Esophagus squamous epithelium (tissue), 5 donors: ENCODE measurements at places on chromosomes 3 and 15.

DNA sequence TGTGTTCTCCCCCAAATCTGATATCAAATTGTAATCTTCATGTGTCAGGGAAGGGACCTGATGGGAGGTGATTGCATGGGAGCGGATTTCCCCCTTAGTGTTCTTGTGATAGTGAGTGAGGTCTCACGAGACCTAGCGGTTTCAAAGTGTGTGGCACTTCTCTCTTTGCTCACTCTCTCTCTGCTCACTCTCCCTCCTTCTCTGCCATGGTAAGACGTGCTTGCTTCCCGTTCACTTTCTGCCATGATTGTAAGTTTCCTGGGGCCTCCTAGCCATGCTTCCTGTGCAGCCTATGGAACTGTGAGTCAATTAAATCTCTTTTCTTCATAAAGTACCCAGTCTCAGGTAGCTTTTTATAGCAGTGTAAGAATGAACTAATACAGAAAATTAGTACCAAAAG lies 30.6 kb upstream of the OR5H6 start:
- no peak for DNase-seq

DNA sequence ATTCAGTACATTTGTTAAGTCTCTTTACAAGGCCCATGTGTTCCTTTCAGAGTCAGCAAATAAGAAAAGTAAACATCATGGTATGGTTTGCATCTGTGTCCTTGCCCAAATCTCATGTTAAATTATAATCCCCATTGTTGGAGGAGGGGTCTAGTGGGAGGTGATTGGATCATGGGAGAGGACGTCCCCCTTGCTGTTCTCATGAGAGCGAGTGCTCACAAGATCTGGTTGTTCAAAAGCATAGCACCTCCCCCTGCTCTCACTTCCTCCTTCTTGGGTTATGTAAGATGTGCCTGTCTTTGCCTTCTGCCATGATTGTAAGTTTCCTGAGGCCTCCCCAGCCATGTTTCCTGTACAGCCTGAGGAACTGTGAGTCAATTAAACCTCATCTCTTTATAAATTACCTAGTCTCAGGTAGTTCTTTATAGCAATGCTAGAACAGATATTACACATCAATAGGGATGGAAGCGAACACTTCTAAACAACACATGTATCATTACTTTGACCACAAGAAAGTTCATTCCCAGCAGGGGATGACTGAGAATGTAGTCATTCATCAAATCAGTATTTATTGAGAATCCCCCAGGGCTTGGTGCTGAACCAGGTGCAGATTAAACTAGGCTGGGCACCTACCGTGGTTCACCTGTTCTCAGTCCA lies 4.1 kb downstream of the EFCAB12 start:
- DNase-seq: no peak

- DNase-seq: no peak
Measured at GRCh38 chr3:45273681-45274515, 47.8 kb upstream of the TMEM158 start.

GRCh38 chr3:188798556-188799145 lies 373.1 kb upstream of the TPRG1 start:
- no peak for DNase-seq

DNA sequence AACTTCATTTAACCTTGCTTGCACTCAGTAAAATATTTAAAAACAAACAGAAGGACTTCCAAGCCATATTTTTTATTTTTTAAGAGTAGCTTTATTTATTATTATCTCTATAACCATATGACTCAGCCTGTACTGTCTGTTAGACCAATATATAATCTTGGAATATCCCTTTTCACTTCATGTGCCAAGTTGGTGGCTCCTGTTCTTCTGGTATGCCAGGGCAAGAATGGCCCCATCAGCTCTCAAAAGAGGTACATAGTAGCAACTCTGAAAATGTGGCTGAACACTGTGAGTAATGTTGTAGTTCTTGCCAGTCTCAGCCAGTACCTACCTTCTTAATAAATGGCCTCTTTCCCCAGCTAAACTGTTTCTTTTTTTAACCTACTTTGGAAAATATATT lies 257.0 kb upstream of the UBE2E1 start:
- DNase-seq: no peak

DNA sequence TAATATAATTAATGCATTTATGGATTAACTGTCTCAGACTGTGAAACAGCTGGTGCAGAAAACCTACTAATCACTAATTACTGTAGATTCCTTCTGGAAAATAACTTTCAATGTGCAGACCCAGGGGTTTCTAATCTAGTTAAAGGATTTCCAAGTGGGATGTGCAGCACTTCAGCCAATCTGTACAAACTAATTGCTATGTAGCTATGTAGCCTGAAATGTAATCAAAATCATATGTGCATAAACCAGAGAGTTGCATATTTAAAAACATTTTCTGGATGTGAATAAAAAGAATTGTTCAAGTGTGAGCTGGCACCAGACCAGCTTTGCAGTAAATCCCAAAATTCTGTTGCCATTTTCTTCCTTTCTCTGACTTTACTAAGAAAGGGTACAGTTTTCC lies 127.5 kb upstream of the CD96 start:
- DNase-seq: no peak

DNA sequence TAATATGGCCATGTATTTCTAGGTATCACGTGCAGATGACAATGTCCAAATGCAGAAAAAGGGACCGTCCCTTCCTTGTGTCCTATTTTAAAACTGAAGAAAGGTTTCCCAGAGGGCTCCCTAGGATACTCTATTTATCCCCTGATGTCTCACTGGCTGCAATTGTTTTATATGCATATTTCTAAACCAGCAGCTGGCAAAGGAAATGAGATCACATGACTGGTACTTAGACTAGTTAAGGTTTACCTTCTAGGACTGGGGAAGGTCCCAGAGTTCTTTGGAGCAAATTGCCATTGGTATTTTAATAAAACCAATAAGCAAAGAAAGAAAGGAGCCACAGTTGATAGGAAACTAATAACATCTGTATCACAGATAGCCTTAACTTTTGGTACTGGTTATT lies 29.5 kb downstream of the GTF2E1 start:
- DNase-seq: no peak

DNA sequence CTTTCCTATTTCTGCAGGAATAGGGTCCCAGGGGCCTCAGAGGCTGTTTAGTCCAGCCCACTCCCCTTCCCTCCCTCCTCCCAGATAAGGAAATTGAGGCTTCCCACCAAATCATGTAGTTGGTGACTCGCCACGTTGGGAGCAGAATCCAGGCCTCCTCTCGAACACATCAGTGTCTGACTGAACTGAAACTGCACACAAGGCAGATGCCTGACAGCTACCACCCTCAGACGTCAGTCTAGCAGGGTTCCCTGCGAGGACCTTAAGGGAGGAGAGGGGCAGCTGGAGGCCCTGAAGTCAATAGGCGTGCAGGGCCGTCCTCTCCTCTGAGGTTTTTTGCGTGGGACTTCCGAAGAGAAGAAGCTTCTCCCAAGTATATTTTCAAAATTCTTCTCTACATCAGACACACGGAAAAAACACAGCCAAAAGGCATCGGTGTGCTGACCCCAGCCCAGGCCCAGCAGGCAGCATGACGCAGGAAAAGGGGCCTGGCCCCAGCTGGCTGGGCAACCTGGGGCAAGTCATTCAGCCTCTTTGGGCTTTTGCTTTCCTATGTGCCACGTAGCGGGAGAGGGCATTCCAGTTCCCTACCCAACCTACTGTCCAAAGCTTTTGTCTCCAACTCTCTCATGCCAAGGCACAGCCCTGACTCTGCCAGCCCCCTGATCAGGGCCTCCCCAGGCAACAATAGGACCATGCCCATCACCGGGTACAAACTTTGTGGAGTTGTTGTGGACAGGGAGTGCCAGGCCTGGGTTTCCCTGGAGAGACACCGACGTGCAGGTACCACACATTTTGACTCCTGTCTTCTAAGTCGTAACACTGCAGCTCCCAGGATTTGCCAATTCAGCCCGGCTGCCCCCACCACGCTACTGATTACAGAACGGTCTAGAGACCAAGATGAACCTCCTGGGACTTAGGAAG lies 283.1 kb downstream of the XXYLT1 start:
- DNase-seq: no peak
